Brain pericyte (primary cell): ENCODE measurements at places on chromosomes 1 and 21.

GRCh38 chr1:174912264-174912663 lies 87.5 kb upstream of the CACYBP start:
- DNase-seq, result no peak

GRCh38 chr21:26967062-26967913 lies at the start of gene ADAMTS5:
ADAMTS5 (minus strand) TSS chr21:26967088; CDS start chr21:26966391, 697 bp downstream.
- peak; percentile 13 for DNase-seq

GRCh38 chr1:155499953-155500639 lies 62.5 kb downstream of the ASH1L start:
- DNase-seq, result no peak

DNA sequence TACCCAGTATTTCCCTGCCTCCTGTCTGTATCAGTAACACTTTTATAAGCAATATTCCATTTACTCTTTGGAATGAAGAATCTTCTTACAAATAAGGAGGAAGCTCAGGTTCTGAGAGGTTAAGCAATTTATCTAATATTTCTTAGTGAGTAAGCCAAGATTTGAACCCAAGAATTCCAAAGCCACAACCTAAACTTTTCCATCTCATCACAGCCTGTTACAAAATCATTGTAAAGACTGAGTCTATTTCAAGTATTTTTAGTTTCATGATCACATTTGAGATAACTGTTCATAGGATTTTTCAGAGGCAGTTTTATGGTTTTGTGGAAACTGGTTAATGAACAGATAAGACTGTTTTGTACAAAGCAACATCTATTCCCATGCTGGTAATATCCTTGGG lies 29.8 kb upstream of the HHAT start:
- no peak for DNase-seq

GRCh38 chr1:169287280-169287679 lies 80.3 kb downstream of the NME7 start:
- DNase-seq, result no peak

GRCh38 chr1:239826211-239826610 lies 265.5 kb upstream of the FMN2 start:
- DNase-seq, result no peak

- DNase-seq, result no peak
Observed at GRCh38 chr21:27139526-27139925, 172.6 kb upstream of the ADAMTS5 start.

- DNase-seq, result no peak
Observed at GRCh38 chr1:27555700-27556424, 48.1 kb downstream of the AHDC1 start.

DNA sequence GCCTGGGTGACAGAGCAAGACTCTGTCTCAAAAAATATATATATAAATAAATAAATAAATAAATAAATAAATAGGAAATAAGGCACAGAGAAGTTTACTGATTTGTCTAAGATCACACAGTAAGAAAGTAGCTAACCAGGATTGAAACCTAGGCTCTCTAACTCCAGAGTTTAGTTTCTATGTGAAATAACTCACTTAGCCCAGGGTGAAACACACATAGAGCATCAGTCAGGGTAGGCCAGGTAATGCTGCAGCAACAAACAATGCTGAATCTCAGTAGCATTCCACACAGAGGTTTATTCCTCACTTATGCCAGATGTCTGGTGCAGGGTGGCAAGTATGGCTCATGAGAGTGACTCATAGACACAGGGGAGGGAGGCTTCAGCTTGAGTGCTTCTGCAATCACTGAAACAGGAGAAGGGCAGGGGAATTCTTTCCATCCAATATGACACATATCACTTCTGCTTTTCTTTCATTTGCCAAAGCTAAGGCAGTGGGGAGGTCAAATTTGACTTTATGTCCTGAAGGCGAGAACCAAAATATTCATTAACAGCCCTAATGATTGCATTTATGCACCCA lies 37.1 kb upstream of the KANK4 start:
- DNase-seq, result no peak

DNA sequence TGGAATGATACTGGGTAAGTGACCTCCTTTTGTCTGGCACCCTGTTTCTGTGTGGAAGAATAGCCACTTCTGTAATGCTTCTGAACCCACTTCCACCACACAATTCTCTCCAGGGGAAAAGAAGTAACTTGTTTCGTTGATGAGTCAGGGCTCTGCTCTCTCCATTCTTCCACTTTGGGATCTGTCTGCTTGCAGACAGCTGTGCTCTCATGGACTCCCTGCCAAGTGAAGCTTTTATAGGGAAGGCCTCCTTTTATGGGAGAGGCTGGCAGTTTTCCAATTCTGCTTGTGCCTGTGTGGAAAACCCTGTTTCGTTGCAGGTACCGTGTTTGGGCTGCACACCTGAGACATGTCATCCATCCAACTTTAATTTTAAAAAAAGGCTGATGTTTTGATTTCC lies 130.7 kb downstream of the GIPC2 start:
- DNase-seq, result peak; percentile 15

- DNase-seq, result no peak
Observed at GRCh38 chr1:206831650-206832049, 33.8 kb upstream of the IL20 start.

GRCh38 chr1:4805987-4806386 lies 151.6 kb downstream of the AJAP1 start:
- no peak for DNase-seq

DNA sequence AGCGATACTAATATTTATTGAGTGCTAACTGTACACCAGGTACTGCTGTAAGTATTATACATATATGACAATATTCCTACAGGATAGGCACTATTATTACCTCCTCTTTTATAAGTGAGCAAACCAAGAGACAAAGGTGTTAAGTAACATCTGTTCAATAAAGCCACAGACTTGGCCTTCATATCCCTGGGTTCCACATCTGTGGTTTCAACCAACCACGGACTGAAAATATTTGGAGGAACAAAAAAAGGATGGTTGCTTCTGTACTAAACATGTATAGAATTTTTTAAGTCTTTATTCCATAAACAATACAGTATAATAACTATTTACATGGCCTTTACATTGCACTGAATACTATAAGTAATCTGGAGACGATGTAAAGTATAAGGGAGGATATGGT lies 95.1 kb downstream of the RERE start:
- DNase-seq, result no peak

DNA sequence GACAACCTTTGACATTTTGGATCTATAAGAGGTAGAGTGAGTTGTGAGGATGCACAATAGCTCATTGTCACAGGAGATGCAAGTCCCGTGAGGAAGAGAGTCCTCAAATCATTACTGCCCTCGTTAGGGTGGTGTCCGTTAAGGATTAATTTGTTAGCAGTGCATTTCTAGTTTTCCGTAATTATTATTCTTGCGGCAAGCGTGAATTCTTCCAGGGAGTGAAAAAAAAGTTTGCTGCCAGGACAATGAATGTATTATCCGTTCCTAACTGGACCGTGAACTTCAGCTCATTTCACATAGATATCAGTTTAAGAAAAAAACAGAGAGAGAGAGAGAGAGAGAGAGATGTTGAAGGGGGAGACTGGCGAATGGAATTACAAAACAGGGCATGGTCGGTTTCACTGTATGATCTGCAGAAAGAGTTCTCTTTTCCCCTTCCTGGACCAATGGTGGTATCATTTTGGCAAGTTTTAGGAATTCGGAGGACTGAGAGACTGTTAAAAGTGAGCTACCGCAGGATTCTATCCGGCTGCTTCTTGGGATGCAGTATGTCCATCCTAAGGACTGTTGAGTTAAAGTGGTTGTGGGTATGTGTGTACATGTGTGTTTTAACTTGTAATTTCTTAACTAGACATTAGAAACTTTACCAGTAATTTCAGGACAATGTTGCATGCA lies 216.0 kb upstream of the NFIA start:
- no peak for DNase-seq

- DNase-seq, result no peak
Observed at GRCh38 chr1:45493116-45493697, 2.2 kb upstream of the TESK2 start.

- DNase-seq, result no peak
Observed at GRCh38 chr1:222656391-222657155, 38.7 kb downstream of the MIA3 start.

GRCh38 chr21:33205476-33205875 lies 24.3 kb upstream of the IFNAR2 start:
- DNase-seq, result no peak

GRCh38 chr1:88983791-88984559 lies 8.5 kb downstream of the KYAT3 start:
- no peak for DNase-seq

DNA sequence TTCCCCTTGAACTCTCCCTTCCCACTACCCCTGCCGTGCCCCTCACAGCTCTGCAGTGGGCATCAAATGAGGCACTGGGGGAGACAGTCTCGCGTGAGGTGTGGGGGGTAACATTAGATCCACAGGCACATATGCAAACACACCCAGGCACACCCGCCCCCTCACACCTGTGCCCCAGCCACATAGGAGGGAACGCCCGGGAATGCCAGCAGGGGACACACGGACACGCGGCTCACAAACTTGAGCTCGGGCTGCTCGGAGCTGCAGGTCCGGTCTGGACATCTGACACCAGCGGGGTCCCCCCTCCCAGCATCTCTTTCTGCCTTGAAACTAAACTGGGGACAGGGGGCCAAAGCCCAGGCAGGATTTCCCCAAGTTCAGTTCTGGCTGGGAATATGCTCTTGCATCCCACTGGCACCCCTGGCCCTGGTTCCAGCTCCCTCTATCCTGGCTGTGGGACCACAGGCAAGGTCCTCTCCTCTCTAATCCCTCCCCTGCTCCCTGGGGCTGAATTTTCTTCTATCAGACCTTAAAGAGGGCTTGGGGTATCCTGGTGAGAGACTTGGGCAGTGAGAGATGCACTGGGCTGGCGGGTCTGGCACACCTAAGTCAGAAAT lies 30.6 kb downstream of the CDCP2 start:
- no peak for DNase-seq

- no peak for DNase-seq
Observed at GRCh38 chr1:206004826-206005225, 1.6 kb upstream of the RAB7B start.

- DNase-seq, result no peak
Observed at GRCh38 chr21:14900058-14900457, 164.7 kb downstream of the NRIP1 start.

GRCh38 chr1:181044449-181044966 lies 10.7 kb downstream of the MR1 start:
- no peak for DNase-seq

GRCh38 chr1:179883745-179884138 lies 1.7 kb downstream of the TOR1AIP1 start:
- DNase-seq, result no peak

- DNase-seq, result no peak
Observed at GRCh38 chr1:203629507-203630082, 3.0 kb downstream of the ATP2B4 start.

DNA sequence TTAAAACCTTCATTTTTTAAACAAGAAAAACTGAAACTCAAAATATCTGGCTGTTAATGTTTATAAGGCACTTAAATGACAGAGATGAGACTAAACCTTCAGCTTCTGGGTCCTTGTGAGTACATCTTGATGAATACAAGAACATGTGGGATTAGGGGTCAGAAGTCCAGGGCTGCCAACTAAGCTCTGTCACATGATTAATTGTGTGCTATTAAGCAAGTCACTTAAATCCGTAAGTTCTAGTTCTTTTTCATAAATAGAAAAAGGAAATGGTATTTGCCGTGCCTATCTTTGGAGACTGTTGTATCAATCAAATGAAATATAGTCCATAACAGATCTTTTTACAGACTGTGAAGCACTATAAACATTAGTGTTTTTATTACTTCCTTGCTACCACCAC lies 43.2 kb upstream of the KCTD3 start:
- DNase-seq, result no peak

GRCh38 chr1:67607699-67608098 lies 77.3 kb upstream of the GADD45A start:
- DNase-seq, result no peak

DNA sequence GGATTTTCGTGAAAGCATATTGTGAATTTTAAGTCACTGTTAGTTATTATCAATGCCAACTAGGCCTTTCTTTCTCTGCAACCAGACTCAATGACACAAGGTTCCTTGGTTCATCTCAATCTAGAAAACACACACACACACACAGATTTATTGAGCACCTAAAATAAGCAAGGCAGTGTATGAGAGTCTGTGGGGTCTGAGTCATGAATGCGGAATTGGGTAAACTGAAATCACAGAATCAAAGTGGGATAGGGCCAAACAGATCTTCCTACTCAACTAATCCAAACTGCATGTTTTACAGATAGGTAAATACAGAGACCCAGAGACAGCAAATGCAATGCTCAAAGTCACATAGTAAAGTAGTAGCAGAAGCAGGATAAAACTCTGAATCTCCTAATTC lies 48.5 kb upstream of the NRDC start:
- no peak for DNase-seq

DNA sequence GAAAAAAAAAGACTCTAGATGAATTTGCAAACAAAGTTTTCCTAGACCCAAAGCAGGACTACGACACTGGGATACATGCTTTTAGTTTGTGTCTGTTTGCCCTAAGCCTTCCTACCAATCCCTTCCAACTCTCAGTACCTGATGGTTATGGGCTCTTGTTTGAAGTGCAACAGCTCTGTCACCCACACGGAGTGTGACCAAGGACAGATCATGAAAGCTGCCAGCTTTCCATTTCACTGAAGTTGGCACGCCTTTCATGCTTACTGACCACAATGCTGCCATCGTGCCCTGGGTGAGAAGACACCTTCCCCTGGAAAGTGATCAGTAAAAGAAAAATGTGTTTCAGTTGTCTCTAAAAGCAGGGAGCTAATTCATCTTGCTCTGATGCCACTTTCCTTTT lies 312.5 kb upstream of the PTBP2 start:
- DNase-seq, result no peak

- DNase-seq, result no peak
Observed at GRCh38 chr1:226710501-226710900, 28.6 kb downstream of the ITPKB start.

DNA sequence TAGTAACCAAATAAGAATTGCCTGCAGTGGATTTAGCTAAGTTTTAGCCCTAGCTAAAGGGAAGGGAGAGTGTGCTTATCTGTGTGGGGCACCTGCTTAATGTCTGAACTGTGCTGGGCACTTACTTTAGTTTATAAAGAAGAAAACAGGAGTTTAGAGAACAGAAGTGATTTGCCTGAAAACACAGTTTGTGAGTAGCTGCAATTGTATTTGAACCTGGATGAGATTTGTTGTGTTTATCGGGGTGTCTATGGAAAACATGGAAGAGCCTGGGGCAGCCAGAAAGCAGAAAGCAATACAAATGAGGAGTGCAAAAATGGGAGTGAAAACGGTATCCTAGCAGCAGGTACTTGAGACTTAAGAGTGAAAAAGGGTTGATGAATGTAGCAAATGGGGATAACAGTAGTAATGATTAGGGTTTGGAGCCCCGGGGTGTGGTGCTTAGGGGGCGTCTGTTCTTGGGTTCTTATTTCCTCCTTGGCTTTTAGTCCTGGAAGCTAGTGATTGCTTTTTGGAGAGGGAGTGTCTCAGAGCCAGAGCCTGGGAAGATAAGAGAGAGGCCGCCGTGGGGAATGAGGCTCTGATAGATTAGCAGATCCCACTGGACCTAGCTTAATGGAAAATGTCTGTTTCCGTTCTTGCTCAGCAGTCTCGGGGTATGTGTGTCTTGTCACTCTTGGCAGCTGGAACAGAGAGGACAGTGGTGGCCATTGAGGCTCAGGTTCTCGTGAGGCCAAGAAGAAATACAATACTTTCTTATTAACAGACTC lies 5.6 kb downstream of the PRCC start:
- no peak for DNase-seq
